ENCODE measurements at places on chromosomes 3 and 15.

- DNase-seq = peak; percentile 45
Observed at GRCh38 chr3:157618075-157618760, 115.0 kb upstream of the VEPH1 start.

DNA sequence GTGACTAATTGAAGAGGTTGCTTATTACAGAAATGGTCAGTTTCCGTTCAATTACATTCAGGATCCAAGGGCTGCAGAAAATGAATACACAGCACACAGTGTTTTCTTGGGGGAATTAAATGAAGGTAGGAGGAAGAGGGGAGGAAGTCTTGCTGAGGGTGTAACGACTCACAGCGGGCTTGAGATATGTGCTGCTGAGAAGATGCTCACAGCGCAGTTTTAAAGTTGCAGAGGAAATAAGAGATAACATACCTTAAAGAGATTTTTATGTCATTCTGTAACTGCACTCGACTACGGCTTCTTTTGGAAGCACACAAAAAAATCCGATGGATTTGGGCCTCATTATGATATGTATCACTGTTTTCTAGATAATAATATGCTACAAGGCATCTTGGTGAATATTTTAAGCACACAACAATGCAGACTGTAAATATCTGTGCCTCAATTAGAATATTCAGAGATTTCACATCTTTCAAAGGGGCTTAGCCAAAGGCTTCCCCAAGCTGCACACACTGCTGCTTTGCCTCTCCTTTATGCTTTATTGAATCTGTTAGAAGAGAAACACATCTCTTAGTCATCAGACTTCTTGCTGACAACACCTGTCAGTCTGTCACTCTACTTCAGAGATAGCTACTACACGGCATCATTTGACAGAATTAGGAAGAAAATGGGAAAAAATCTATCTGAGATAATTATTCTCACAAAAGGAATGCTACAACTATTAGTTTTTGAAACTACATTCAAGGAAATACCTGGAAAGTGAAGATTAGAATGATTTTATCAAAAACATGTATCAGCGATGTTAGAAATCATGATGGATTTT, 773.2 kb downstream of the OTOL1 start:
- no peak for DNase-seq

DNA sequence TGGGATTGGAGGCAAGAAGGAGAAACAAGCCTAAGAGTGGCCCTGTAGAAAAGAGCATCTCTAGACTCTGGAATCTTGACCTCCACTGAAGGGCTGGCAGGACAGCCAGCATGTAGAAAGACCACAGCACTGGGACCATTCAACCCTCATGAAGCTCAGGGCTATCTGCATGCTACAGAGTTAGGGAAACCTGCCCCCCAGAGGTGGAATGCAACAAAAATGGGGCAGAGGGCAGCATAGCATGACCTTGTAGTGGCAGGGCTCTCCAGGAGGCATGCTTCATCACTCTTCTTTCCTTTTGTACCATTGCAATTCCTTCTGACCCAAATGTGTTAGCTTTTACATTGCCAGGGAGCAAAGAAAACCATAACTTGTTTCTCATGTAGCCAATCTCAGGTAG, 445.4 kb downstream of the EPHB1 start:
- DNase-seq = no peak

- DNase-seq = no peak
Observed at GRCh38 chr3:127100459-127101410, 92.2 kb upstream of the PRR23E start.

GRCh38 chr15:80695911-80696661, 976 bp downstream of the ABHD17C start:
- peak; percentile 68 for DNase-seq

- no peak for DNase-seq
Observed at GRCh38 chr3:67976663-67977062, 322.3 kb upstream of the SUCLG2 start.

DNA sequence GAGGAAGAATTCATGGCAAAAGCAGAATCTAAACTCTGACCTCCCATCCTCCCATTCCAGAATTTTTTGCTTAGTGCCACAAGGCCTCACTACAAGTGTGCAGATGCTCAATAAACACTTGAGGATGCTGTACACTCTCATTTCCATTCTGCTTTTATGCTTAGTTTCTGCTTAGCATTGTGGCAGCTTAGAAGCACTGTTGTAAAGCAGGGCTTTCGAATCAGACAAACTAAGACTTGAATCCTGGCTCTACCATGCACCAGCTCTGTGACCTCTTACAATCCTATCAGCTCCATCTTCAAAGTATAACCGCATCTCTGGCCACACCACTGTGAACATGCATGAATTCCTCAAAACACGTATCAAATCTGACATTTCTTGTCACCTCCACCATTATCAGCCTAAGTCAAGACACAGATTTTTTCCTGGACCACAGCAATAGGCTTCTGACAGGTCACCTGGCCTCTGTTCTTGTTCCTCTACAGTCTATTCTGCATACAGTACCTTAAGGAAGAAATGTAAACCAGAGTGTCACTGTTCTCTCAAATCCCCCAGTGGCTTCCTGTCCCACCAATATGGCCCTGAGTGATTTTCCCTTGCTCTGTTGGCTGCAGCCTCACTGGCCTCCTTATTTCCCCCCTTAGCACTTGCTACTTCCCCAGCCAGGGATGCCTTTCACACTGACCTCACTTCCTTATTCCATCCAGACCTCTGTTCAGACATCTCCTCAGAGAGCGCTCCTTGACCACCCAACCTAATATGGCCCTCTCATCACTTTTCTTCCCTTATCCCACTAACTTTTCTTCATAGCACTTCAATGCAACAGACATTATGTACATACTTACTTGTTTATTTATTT, 8.1 kb upstream of the PHC3 start:
- DNase-seq = no peak

- no peak for DNase-seq
Observed at GRCh38 chr15:31025996-31026395, 34.6 kb upstream of the MTMR10 start.

GRCh38 chr3:50530001-50530970, 26.9 kb upstream of the CACNA2D2 start:
- no peak for DNase-seq

DNA sequence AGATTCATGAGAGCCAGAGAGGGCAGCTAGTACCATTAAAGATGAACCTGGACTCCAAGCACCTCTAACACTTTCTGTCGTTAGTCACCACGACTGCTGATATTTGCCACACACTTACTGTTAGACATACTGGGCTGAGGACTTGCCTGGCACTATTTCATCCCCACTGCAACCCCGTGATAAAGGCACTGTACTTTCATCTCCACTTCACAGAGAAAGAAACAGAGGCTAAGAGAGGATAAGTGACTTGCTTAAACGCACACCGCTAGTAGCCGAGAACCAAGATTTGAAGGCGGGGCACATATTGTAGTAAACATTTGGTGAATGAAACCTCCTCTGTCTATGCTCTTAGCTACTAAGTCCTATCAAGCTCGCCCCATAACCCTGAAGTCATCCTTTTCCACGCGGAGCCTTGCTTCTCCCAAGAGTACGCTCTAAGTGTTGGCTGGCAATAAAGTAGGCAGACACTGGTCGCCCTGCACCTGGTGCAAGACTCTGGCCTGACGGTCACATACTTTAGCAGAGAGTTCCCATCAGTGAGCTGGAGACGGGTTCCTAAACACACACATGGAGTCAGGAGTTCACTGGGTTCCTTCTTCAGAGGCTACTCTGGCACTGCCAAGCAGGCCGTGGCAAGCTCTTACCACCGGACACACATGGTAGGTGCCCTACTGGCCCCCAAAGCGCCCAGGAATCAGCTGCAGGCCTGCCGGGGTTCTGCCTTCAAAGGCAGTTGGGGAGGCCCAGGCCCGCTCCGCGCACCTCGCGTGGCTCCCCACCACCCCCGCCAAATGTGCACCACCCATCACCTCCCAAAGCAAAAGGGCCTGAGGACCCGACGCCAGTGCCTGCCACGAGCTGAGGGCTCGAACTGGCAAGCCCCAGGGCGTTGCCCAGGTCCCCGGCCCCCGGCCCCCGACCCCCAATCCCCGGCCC, 951 bp downstream of the POMGNT2 start:
- DNase-seq = peak; percentile 21

- no peak for DNase-seq
Observed at GRCh38 chr3:139201446-139202225, 142.2 kb upstream of the MRPS22 start.

DNA sequence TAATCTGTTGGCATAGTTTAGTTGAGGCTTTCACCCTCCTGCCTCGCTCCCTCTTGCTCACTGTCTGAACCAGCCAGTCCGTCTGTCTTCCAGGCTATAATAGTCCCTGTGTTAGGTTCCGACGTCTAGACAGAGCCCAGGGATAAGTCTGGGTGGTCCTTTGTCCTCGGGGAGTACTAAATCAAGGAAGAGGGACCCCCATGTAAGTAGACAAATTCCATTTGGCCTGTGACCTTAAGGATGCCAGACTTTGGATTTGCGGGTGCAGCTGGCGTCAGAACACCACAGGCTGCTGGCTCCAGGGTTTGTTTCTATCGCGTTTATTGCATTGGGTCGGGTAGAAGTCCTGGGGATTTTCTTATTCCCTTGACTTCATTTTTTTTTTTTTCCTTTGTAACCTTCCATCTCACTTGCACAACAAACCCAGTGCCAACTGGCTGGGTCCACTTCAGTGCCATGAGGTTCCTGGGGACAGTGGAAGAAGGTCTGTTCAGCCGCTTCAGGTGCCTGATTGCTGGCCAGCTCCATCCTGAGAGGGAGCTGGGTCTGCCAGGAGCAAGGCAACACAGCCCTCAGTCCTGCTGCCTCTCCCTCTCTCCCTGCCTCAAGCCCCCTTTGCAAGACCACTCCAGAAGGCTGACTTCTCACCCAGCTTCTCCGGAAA, 95.4 kb upstream of the KLHL25 start:
- no peak for DNase-seq

DNA sequence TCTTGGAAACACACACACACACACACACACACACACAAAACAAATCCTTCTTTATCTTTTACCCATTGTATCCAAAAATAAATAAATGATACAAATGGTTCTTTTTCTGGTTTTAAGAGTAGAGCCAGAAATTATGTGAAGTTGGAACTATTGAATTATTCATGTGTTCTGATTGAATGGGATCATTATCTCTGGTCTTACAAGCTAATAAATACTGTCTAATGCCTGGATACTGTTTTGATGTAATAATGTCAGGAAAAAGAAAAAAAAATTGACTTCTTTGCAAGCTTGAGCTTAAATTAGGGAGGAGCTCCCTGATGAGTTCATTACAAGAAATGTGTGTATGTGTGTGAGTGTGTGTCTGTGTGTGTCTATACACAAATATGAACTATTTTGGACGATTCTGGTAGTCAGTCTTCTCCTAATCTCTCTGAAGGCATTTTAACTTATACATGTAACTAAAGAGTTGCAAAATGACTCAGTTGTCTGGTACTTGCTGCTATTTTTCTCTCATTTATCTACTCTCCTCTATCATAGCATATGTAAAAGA, 507.2 kb upstream of the AGTR1 start:
- DNase-seq = no peak

- no peak for DNase-seq
Observed at GRCh38 chr15:82646250-82647044, 716 bp downstream of the CPEB1 start.

- DNase-seq = no peak
Observed at GRCh38 chr15:46921891-46922290, 795.4 kb upstream of the SEMA6D start.

- no peak for DNase-seq
Observed at GRCh38 chr3:118478706-118479276, 555.9 kb downstream of the IGSF11 start.

GRCh38 chr3:66442254-66443117, 58.3 kb downstream of the LRIG1 start:
- DNase-seq = peak; percentile 73

DNA sequence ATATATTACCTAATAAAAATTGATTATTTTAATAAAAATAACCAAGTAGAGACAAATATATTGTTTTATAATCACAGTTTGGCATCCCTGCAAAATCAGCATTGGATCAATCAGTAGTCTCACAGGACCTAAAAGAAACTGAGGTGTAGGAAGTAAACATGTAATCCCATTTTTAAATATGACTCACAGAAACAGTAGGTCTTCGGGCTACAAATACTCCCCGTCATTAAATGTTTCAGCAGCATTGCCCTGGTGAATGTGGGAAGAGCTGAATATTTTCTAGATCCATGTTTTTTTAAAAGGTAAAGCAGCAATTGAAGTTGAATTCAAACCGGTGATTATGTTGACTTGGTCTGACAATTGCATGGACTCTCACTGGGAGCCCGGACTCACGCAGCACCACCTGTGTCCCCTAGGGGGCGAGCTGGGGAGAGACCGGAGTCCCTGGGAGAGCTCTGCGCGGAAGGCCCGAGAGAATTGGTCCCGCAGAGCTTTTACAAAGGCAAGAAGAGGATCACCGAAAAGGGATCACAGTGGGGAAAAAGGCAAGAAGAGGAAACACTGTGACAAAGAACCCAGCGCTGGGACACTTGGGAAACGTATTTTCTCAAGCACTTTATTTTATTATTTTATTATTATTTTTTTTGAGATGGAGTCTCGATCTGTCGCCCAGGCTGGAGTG, 17.2 kb upstream of the USP3 start:
- peak; percentile 78 for DNase-seq

- no peak for DNase-seq
Observed at GRCh38 chr15:66873856-66874255, 171.8 kb downstream of the SMAD6 start.

GRCh38 chr3:145259166-145259880, 901.7 kb downstream of the PLOD2 start:
- no peak for DNase-seq

GRCh38 chr3:177061369-177061768, 135.9 kb downstream of the TBL1XR1 start:
- DNase-seq = no peak

DNA sequence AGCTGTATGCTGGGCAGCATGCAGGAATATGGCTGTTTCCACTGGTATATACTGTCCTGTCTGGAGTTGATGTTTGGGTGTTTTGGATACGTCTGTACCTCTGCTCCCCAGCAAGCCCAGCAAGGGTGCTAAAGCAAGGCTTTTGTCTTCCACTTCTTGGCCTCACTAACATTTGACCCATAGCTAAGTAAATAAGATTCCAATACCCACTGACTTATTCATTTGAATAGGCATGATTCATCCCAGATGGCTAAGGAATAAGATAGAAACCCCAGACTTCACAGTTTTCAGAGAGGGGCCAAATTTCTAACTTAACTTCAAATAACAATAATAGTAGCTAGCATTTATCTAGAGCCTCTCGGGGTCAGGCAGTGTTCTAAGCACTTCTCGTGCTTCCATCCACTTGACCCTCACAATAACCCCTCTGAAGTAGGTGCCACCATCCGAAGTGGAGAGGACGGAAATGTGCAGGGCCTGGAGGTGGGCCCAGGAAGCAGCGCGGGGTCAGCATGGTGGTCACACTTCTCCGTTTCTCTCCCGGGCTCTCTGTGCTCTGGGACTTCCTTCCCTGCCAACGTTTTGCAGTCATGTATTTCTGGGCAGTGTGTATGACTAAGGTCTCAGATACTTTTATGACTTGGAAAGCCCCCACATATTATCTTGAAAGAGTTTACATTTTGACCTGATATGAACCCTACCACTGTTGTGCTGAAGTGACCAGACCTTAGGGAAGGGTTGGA, 39.3 kb downstream of the LRRK1 start:
- DNase-seq = peak; percentile 26

GRCh38 chr3:13009132-13009945, 63.9 kb downstream of the IQSEC1 start:
- DNase-seq = peak; percentile 40
